ENCODE measurements at places on chromosomes 16 and 17. TPM values are rescaled to one million over a fixed set of nuclear protein-coding genes. Genes with fewer than 3 reads are reported as not detected.

ADCY9 gene
- total RNA-seq, result 20.6 TPM

C16orf92 gene
- total RNA-seq, result not detected

SLC16A6 gene
- 0.17 TPM for total RNA-seq

CD300C gene
- not detected for total RNA-seq

CRYBA1 gene
- total RNA-seq, result not detected

DPEP3 gene
- total RNA-seq, result not detected

DPEP1 gene
- not detected for total RNA-seq

MAPK7 gene
- total RNA-seq, result 49.9 TPM

TRPV2 gene
- total RNA-seq, result 71.5 TPM

PSMC5 gene
- total RNA-seq, result 61.6 TPM

MYH11 gene
- 1.2 TPM for total RNA-seq

MEIOC gene
- total RNA-seq, result 0.07 TPM

OR4D2 gene
- total RNA-seq, result not detected

DCTPP1 gene
- total RNA-seq, result 8.5 TPM

IGF2BP1 gene
- 4.3 TPM for total RNA-seq

PGAP6 gene
- total RNA-seq, result 64.9 TPM

PRSS36 gene
- total RNA-seq, result 0.59 TPM

ZSCAN10 gene
- not detected for total RNA-seq

KRT12 gene
- not detected for total RNA-seq

HOXB1 gene
- total RNA-seq, result not detected

NPTX1 gene
- total RNA-seq, result 8.0 TPM

TAOK1 gene
- 65.7 TPM for total RNA-seq

TMC5 gene
- total RNA-seq, result not detected

TMEM208 gene
- 25.4 TPM for total RNA-seq

Data from smooth muscle cell of the pulmonary artery (primary cell).